Thymus (tissue), 14 donors: ENCODE measurements at places on chromosomes 13 and 19. TPM values are rescaled to one million over a fixed set of nuclear protein-coding genes. Genes with fewer than 3 reads are reported as not detected.

Gene SMG9
- total RNA-seq, result 16.0 TPM

Gene CEACAM8
- total RNA-seq, result 1.7 TPM

Gene IGSF23
- 0.05 TPM for total RNA-seq

Gene JUND
- total RNA-seq, result 65.8 TPM

Gene PSG7
- total RNA-seq, result not detected

Gene SHISA2
- total RNA-seq, result 9.0 TPM

Gene ADGRE2
- total RNA-seq, result 1.2 TPM
